ENCODE measurements at places on chromosomes 1 and 21.

DNA sequence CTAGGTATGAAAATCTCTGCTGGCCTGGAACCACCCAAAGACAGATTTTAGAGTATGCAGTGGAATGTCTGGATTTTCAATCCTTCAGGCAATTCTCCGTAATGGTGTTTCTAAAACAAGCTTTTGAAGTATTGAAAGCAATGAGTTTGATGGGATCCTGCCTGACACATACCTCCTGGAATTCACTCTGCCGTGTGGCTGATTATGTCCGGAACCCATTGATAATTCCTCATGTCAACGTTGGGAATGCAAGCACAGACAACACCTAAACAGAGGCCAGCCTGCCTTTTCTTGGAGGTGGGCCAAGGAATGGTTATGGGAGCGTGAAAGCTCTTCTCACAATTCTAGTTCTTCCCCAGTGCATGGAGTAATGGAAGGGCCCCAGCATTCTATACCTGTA, 168.9 kb upstream of the HMCN1 start:
- DNase-seq = peak; percentile 49

DNA sequence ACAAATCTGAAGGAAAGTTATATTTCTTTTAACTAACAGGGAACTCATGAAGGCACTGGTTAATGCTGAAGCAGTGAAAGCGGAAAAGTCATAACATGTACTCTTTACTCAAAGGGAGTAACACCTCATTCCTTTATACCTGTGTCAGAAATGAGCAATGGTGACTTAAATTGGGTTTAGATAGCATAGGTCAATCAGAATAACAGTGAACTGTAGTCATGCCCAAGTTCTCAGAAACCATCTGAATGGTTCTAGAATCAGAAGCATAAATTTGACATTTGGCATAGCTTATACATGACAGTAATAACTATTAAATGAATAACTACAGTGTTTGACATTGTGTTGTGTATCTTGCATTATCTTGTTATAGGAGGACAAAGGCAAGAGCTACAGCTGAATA, 382.0 kb downstream of the NUF2 start:
- no peak for DNase-seq

DNA sequence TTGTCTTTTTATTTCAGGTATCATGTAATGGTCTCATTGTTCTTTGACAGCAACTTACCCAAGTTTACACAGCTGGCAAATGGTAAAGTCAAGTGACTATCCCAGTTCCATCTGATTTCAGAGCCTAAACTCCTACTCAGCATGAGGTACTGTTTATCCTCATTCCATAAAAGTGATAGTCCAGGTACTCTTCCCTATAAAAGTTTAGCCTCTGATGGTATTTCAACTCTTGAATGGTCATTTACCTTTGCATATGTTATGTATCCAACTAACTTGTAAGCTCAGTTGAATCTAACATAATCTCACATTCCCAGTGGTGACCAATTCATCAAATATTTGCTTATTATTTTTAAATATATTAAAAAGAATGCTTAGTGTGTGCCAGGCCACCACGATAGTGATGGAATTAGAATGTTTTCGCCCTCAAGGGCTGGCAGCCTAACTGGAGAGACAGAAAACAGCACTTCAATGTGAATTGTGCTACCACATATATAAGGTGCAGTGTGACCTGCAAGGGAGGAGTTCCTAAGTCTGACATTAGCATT, 307.1 kb downstream of the CTH start:
- DNase-seq = no peak

- no peak for DNase-seq
These were observed 361.7 kb downstream of the PDE4B start for GRCh38 chr1:66154394-66154793.

DNA sequence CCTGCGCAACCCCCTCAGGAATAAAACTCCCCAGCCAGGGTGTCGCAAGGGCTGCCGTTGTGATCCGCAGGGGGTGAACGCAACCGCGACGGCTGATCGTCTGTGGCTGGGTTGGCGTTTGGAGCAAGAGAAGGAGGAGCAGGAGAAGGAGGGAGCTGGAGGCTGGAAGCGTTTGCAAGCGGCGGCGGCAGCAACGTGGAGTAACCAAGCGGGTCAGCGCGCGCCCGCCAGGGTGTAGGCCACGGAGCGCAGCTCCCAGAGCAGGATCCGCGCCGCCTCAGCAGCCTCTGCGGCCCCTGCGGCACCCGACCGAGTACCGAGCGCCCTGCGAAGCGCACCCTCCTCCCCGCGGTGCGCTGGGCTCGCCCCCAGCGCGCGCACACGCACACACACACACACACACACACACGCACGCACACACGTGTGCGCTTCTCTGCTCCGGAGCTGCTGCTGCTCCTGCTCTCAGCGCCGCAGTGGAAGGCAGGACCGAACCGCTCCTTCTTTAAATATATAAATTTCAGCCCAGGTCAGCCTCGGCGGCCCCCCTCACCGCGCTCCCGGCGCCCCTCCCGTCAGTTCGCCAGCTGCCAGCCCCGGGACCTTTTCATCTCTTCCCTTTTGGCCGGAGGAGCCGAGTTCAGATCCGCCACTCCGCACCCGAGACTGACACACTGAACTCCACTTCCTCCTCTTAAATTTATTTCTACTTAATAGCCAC, 696 bp downstream of the TGFB2 start:
- DNase-seq = no peak

DNA sequence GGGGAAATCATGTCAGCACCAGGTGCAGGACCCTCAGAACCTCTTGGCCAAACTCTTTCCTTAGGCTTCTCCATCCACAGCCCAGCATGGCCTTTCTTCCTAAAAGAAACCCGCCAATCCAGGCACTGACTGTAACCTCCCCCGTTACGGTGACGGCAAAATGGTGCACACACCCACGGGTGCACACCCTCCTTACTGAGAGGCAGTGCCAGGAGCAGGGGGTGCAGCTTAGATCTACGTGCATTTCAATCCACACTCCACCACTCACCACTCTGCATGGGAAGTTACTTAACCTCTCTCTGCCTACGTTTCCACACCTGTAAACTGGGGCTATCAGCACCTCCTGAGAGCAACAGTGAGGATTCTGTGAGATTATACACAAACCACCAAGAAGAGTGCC, 31.0 kb downstream of the SUSD4 start:
- no peak for DNase-seq
